Epithelial cell of esophagus (primary cell): ENCODE measurements at places on chromosomes 5 and 9.

DNA sequence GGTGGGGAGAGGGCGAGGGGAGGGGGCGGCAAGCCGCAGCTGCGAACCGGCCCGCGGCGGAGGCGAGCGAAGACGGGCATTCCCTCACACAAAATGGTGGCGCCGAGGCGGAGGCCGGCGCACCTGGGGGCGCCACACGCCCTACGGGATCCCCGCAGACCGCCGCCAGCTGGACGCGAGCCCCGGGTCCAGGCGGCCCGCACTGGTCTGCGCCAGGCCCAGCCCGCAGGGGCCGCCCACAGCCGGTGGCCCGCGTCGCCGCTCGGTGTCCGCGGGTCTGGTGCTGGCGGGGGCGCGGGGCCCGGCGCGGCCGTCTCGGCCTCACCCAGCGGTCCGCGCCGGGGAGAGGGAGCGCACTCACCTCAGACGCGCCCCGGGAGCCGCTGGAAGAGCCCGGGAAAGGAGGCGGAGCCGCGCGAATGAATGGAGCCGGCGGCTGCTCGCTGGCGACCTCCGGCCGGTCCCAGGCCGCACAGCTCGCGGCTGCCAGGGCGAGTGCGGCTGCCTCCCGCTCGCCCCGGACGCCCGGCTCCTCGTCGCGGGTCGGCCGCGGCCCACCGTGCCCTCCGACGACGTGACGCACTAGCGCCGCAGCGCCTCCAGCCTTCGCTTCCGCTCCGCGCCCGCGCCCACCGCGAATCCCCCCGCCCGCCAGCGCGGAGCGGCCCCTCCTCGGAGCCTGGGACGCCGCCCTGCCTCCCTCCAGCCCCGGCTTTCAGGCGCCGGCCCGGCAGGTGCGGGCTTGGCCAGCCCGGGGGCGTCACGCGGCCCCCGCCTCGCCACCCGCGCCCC lies at the start of gene FAM169A:
FAM169A (minus strand) TSS at position 584 of the 792 bp plus-strand sequence. CDS start 24,711 bp downstream, outside the sequence.
- peak; percentile 64 for DNase-seq

- no peak for DNase-seq
Observed at GRCh38 chr9:20395651-20396050, 226.6 kb downstream of the MLLT3 start.

DNA sequence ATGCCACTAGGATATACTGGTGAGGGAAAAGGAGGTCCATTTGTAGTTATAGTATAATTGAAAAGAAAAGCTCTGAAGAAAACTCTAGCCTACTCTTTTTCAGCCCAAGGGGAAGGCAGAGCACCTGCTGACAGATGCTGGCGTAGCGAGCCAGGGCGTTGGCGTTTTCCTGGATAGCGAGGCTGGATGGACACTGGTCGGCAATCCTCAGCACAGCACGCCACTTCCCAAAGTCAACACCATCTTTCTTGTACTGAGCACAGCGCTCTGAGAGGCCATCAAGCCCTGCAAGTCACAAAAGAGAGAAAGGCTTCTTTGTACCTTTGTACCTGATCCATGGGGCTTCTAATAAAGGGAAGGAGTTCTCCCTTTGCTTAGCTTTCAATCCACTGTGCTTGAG lies 8.2 kb downstream of the ALDOB start:
- no peak for DNase-seq

GRCh38 chr5:10355071-10355889 lies 1.8 kb downstream of the MARCHF6 start:
- peak; percentile 40 for DNase-seq

GRCh38 chr5:96219580-96220281 lies 213.3 kb downstream of the PCSK1 start:
- peak; percentile 90 for DNase-seq

GRCh38 chr5:10583663-10584572 lies 20.0 kb downstream of the ANKRD33B start:
- no peak for DNase-seq

GRCh38 chr5:107671742-107672210 lies 1.0 kb upstream of the EFNA5 start:
- peak; percentile 91 for DNase-seq

- peak; percentile 36 for DNase-seq
Observed at GRCh38 chr5:142110046-142110531, 1.5 kb downstream of the NDFIP1 start.

DNA sequence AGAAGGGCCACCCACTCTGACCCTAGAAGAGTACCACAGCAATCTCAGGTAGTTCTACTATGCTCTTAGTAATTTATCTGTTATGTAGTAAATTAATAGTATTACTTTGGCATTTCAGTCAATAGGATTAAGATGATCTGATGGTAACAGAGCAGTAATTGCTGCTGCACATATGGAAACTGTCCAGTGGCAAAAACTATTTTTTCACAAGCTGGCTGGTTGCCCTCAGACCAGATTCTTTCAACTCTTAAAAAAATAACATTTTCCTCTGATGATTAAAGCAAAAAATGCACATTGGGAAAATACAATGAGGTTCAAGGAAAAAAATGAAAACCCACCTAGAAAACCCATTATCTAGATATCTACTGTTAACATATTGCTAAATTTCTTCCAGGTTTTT lies 19.7 kb downstream of the GLRA1 start:
- DNase-seq = no peak

- DNase-seq = peak; percentile 41
Observed at GRCh38 chr9:37329576-37329975, 92.9 kb upstream of the GRHPR start.

GRCh38 chr9:90457386-90458190 lies 185.0 kb downstream of the DIRAS2 start:
- no peak for DNase-seq

- DNase-seq = no peak
Observed at GRCh38 chr5:178467568-178468195, 122.5 kb downstream of the COL23A1 start.

DNA sequence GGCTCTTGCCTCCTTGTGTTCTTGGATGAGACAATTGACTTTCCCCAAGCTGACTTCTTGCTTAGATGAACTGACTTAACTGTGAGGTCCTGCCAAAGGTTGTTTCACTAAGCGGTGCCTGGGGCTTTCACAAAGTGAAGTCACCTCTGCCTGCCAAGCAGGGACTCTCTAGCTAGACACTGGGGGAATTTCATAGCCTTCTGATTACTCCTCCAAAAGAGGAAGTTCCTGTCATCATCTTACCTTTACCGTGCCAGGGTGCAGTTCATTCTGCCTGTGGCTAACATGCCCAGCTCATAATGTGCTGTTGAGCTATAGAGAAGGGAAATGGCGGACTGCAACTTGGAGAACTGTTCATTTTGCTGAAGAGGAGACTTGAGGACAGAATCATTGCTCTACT lies 472.0 kb upstream of the WWC1 start:
- peak; percentile 88 for DNase-seq

DNA sequence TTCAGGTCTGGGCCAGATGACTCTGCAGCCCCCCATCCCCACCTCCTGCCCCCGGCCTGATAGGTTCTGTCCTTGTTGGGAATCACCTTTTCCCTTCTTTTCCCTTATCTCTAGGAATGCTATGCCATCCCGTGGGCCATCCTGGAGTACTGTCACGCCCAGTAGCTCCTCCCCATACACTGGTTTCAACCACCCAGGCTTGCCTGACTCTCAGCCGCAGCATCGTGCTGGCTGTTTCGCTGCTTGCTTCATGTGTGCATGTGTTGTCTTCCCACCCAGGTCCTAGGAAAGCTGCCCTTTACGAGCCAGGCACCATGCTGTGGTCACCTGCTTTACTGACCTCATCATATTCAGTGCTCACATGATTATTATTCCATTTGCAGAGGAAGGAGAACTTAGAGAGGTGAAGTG lies 71.8 kb downstream of the ANGPTL2 start:
- DNase-seq = no peak

GRCh38 chr9:95517559-95518425 lies 1.0 kb upstream of the PTCH1 start:
- DNase-seq = no peak
